GM03348 (cell line): ENCODE measurements at places on chromosomes 7 and 10.

DNA sequence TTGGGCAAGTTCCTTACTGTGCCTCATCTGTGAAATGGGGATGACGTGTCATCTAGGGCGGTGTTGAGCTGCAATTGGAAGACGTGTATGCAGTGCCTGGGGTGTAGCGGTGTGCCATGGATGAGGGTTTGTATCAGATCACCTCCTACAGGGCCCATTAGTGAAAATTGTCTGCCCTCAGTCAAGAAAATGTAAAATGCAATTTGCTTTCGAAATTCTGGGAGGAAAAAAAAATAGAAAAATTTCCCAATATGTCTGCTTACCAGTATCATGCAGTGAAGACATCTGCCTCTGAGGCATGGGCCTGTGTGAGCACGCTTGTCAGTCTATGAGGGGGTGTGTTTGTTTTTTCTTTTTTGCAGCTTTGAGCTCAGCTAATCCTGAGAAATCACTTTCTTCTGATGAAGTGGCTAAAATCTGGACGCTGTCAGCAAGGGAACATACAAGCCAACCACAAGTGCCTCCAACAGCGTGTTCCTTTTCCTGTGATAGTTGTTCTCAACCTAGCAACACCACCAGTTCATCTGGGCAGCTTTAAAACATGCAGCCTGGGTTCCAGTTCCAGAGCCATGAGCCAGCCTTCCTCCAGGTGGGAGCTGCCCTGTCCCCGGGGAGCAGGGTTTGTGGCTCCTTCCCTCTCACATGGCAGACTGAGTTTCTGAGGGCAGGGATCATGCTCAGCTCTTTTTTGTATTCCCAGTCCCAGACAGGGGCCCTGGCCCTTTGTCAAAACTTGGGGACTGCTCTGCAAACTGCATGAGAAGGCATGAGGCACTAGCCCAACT lies 10.3 kb downstream of the FAM241B start:
- DNase-seq = no peak

DNA sequence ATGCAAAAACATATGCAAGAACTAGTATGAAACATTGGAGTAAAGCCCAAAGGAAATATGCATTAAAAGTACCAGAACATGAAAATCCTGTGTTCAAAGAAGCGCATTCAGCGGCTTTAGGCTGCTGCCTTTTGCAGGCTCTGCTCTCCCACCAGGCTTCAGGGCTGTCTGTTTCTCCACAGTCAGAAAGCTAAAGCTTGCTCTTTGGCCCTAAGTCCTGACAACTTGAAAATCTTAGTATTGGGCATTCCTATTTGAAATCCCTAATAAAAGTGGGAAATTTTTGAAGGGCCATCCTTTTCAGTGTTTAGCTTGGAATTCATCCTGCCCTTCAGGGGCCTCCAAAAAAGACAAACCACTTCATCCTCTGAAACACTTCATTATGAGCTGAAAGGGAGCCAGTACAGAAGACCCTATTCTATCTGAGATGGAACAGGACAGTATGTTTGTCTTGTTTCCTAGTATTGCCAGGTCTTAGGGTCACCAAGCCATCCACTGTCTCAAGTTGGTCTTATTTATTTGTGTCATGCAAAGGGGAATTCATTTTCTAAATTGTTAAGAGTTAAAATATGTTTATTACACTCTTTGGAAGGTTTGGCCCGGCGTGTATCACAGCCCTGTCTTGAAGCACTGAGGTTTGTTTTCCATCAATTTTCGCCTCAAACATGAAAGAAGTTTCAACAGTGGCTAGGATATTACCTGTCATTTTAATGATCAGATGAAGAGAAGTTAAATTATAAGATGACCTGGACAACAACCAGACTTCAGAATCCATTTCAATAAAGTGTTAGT lies 326.3 kb upstream of the BMPER start:
- DNase-seq = no peak

DNA sequence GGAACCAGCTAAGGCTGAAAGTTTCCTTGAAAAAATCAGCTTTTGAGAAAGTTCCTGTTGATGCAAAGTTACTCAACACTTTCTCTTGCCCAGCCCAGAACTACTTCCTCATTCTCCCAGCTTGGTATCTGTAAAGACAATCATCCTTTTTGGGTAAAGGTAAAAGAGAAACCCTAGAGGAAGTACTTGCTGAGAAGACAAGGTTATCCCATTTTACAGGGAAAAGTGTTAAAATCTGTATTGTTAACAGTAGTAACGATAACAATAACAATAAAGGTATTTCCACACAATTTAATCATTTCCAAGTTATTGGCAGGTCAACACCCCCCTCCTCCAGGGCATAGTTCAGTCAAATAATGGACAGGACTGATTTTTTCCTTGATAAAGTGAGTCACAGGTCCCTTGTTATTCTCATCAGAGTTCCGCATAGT lies 2.4 kb downstream of the ALOX5 start:
- no peak for DNase-seq

GRCh38 chr7:37765872-37766525 lies 82.4 kb upstream of the NME8 start:
- no peak for DNase-seq

DNA sequence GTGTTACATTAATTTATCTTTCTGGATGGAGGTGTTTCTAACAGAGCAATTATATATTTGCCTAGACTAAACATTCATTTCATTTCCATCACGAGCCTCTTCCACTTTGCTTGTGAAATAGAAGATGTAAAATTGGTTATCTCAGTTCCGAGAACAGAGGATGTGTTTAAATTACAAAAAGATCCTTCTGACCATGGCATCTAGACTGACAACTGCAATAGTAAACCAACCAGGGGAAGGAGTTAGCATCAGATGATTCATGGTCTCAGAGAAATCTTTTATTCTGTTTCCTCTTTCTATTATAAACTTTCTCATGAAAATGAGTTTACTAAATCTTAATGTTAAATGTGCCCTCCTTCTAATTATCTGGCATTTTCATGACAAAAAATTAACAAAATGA lies 149.8 kb upstream of the WDR11 start:
- DNase-seq = no peak

DNA sequence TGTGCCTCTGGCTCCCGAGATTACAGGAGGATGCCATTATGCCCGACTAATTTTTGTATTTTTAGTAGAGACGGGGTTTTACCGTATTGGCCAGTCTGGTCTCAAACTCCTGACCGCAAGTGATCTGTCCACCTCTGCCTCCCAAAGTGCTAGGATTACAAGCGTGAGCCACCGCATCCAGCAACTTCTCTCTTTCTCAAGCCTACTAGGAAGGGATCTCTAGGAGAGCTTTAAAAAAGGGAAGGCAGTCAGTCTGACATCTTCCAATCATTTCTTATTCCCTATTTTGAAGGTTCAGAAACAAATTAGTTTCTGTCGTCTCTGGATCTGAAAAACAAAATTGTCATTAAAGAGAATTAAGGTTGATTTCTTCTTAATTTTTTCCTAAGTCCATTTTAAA lies 2.5 kb upstream of the TMEM26 start:
- no peak for DNase-seq

DNA sequence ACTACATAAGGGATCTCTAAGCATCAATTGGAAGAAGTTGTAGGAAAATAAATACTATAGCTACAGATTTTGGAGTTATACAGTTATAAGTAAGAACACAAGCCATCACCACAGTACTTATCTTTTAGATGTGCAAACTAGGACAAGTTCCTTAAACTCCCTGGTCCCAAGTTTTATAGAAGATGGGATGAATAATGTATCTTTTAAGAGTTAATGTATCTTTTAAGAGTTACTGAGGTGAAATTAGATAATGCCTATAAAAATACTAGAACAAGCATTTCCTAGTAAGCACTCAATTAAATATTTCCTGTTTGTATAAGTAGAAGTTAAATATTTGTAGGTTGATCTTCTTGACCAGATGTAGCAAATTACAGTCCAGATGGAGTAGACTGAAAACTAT lies 56.8 kb downstream of the SEMA3A start:
- no peak for DNase-seq

DNA sequence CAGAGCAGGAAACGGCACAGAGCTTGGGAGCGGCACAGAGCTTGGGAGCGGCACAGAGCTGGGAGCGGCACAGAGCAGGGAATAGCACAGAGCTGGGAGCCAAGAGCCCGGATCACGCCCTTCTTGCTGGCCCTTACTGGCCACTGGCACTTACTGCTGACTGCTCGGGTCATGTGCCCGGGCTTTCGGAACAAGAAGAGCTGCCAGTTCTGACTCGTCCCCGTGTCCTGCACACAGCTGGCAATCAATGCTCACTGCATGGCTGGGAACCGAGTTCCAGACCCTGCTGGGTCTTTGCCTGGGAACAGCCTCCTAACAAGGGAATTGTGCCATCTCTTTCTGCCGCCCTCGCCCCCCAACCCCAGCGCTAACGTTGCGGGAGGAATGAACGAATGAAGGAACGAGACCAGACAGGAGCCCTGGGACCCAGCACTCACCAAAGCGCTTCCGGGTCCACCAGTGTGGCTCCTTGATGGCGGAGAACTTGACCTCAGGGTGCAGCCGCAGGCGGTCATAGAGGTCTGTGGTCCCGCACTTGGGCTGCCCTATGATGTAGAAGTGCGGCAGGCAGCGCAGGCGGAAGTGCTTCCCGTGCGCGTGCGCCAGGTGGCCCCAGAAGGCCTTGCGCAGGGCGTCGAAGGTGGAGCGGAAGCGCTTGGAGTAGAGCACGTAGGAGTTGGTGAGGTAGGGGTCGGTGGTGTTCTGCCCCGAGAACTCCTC lies 49.1 kb downstream of the CHST15 start:
- DNase-seq = no peak

- no peak for DNase-seq
Measured at GRCh38 chr10:21030091-21030490, 133.0 kb upstream of the NEBL start.

- no peak for DNase-seq
Measured at GRCh38 chr10:112465299-112465883, 18.4 kb downstream of the VTI1A start.

DNA sequence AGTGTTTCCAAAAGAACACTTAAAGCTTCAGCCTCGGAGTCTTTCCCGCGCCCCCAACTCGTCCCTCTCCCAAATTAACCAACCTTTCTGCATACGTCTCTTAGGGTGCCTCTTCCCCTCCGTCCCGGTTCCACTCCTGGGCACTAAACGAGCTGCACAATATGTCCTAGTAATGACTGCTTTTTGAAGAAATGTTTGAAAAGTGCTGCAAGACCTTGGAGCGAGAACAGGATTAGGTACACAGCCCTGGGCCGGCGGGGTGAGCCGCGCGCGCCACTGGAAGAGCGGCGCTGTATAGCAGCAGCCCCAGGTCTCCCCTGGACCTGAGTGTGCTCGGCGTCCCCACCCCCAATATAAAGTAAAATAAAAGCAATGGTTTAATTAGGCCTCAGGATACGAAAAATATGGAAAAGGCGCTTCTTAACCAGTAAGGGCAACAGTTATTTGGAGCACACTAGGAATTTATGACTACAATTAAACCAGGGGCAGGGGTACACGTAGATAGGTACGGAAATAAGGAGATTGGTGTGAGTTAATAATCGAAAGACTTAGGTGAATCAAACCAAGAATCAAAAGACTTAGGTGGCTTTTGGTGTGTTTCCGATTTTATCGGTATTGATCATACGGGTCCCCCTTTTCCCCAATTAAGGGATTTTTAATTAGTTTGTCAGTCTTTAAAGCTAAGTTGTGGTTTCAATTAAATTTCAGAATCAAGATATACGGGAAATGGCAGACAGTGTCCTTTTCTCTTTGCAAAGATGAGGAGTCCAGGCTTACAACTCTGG lies 1.9 kb downstream of the TET1 start:
- peak; percentile 35 for DNase-seq

- DNase-seq = no peak
Measured at GRCh38 chr7:114086537-114086913, 167.7 kb upstream of the PPP1R3A start.

DNA sequence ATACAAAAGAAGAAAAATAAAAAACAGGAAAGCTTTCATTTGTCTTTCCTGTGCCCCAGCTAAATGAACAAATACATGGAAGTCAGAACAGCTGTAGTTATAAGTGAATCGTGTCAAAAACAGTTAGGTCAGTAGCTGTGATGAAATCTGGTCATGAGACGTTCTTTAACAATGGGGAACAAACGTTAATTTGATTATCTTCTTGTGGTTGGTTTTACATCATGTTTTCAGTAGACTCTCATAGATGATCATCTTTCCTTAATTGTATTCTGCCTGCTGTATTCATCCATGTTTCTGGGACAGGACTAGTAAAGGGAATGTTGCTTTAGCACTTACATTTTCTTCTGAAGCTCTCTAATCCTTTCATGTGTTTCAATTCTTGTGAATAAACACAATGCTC lies 97.0 kb downstream of the PCLO start:
- DNase-seq = no peak

- peak; percentile 20 for DNase-seq
Measured at GRCh38 chr10:98296524-98296923, 28.5 kb upstream of the LOXL4 start.

DNA sequence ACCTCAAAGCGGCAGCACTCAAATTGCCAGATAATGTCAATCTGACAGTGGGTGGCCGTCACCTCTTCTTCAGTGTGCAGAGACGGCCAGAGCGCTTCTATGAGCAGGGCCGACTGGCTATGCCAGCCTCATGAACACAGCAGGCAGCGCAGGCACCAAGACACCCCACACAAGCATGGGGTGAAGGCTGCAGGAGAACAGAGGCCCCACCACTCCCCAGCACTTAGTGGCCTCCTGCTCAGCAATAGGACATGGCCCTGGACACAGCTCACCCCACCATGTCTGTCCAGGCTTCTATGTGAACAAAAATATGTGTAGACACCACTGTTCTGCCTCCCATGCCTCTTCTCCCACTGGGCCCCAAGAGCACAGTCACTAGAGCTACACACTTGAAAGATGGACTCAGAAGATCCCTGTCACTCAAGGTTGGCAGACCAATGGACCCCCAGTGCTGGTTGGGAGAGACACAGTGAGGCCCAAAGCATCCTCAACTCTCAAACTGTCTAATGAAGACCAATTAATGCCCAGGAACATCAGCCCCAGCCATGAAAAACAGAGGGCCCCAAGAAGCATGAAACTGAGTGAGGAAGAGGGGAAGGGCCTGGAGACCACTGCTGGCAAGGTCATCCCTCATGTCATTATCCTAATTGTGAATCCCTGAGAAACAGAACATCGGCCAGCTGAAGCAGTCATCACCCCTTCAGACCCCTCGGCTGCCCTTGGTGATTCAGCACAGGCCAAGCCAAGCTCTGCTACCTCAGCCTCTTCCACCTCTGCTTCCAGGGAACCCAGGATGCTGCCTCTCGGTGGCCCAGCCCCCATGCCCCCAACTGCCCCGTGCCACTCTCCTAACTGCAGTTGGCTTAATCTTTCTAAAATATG lies 77.7 kb downstream of the GRID1 start:
- no peak for DNase-seq

- DNase-seq = no peak
Measured at GRCh38 chr7:50409856-50410745, 40.0 kb downstream of the FIGNL1 start.

GRCh38 chr10:92103376-92104090 lies 180.0 kb downstream of the BTAF1 start:
- DNase-seq = no peak

GRCh38 chr10:98778277-98778759 lies 331.6 kb upstream of the HPS1 start:
- no peak for DNase-seq
